Brain (organoid and tissue), 16 donors: ENCODE measurements at places on chromosomes 5 and 9.

GRCh38 chr9:17795744-17796143 is 216.9 kb downstream of the SH3GL2 start:
- DNase-seq: no peak

- DNase-seq: peak; percentile 32
Measured at GRCh38 chr5:115170929-115171510, 1.3 kb upstream of the TRIM36 start.

DNA sequence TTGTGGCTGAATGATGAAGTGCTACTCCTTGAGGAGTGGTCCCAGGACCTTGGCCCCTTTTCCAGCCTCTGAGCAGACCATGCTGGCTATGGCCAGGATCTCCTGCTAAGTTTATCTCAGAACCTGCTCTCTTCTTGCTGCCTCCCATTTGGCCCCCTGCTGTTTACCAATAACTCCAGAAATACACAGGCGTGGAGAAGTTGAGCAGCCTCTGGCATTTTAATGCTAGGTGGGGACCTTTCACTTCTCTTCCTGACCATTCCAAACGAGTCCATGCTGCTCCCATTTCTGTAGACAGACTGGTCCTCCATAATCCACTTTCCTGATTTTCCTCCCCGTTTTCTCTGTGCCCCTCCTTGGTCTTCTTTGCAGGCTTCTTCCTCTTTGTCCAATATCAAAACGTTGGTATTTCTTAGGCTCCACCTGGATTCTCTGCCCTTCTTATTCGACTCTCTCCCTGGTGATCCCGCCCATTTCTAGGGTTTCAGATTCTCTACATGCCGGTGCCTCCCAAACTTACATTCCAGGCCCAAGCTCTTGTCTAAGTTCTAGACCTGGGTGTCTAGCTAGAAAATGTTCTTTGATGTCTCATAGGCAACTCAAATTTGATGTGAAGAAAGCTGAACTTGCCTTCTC is 33.4 kb upstream of the TNFAIP8 start:
- DNase-seq: no peak

DNA sequence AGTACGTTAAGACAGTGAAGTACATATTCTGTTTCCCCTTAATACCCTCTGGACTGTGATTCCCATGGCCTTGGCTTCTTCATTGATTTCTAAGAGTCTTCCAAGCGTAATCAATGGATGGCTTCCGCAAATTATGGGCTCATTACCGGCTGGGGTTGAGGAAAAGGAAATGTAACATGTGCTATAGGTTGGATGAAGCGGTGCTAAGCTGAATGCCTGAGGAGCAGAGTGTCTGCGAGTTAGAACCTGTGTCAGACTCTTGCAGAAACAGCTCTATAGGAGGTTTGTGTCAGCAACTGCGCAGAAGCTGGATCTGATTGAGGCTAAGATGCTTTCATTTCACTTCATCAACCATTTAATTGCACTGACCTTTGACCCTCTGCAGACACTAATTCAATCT is 114.3 kb upstream of the CDH18 start:
- peak; percentile 20 for DNase-seq

GRCh38 chr9:122050167-122050566 is 42.9 kb downstream of the TTLL11 start:
- no peak for DNase-seq

- DNase-seq: no peak
Measured at GRCh38 chr9:110370315-110370714, 32.7 kb upstream of the TXNDC8 start.

- DNase-seq: no peak
Measured at GRCh38 chr5:111582993-111583601, 70.8 kb upstream of the STARD4 start.

DNA sequence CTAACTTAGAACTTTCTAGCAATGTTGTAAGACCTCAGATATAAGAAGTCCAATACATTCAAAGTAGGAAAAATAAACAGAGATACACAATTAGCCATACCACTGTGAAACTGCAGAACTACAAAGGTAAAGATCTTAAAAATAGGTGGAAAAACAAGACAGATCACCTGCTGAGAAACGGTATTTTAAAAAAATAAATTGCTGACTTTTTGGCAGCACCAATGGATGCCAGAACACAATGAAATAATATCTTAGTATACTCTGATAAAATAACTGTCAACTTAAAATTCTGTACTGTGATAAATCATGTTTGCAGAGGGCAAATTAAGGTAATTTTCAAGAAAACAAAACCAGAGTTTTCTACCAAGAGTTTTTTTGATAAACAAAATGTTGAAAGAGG is 138.9 kb downstream of the FBN2 start:
- no peak for DNase-seq

GRCh38 chr9:17342696-17343095 is 207.9 kb downstream of the CNTLN start:
- DNase-seq: peak; percentile 24

- DNase-seq: no peak
Measured at GRCh38 chr9:21047281-21047691, 15.8 kb upstream of the HACD4 start.

GRCh38 chr9:13215791-13216554 is 63.5 kb downstream of the MPDZ start:
- DNase-seq: no peak

- DNase-seq: no peak
Measured at GRCh38 chr5:110917161-110917875, 154.2 kb upstream of the TSLP start.

DNA sequence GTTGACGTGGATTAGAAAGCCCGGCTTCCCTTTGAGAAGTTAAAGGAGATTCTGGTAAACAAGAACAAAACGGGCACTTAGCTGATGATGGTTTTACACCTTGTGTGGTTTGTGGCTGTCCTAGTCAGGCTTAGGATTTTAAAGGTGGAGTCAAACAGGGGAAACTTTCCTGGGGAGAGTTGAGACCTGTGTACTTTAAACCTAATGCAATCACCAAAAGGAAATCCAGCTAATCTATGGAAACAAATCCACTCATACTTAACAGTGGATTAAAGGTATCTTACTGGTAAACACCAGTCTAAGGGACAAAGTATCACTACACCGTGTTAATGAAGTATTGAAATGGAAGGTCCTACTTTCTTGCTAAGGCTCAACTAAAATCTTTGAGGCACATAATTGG is 150.3 kb upstream of the PCA3 start:
- no peak for DNase-seq

GRCh38 chr5:133117166-133117911 is 65.5 kb downstream of the HSPA4 start:
- no peak for DNase-seq

GRCh38 chr9:89469003-89469402 is 28.9 kb downstream of the SEMA4D start:
- DNase-seq: no peak

DNA sequence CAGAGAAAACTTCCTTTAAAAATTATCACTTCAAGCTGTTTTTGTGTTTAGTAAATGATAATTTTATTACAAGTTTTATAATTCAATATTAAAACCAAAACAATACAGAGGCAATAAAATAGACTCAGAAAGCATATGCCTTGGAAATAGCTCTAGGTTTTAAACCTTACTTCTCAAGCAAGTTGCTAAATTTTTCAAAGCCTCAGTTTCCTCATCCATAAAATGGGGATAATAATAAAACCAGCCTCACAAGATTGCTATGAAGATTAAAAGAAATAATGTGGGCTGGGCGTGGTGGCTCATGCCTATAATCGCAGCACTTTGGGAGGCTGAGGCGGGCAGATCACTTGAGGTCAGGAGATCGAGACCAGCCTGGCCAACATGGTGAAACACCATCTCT is 62.8 kb downstream of the TTLL11 start:
- DNase-seq: no peak

GRCh38 chr9:111615928-111616327 is 15.2 kb upstream of the DNAJC25 start:
- no peak for DNase-seq

DNA sequence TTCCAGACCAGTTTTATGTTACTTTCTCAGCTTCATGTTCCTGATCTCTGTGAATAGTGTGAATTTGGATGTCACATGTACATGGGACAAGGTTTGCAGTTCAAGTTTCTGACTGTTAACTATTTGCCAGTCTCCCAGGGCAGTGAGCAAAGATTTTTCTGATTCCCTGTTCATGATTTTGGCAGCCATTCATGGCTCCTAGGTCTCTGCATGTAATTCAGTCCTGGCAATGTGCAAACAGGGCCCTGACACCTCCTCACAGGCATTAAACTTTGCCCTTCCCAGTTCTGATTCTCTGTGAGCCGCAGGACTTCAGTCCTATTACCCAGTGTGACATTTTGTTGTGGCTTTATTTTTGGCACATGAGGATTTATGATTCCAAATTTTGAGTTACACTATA is 349.7 kb downstream of the ARRDC3 start:
- no peak for DNase-seq

DNA sequence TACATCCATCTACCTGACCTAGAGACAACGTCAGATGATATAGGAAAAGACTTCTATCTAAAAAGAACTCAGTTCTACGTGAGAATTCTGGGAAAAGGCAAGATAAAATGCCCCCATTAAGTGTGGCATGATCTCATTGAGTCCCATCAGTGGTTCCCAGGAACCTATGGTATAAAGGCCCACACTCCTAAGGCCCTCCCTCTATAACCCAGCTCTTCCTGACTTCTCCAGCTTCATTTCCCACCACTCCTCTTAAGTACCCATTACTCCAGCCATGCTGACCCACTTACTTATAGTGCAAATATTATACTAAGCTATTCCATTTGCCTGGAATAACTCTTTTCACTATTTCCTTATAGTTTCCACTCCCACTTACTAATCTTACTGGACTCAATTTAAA is 95.4 kb upstream of the NR5A1 start:
- DNase-seq: no peak

- DNase-seq: peak; percentile 30
Measured at GRCh38 chr5:107669096-107670031, 1.4 kb downstream of the EFNA5 start.

DNA sequence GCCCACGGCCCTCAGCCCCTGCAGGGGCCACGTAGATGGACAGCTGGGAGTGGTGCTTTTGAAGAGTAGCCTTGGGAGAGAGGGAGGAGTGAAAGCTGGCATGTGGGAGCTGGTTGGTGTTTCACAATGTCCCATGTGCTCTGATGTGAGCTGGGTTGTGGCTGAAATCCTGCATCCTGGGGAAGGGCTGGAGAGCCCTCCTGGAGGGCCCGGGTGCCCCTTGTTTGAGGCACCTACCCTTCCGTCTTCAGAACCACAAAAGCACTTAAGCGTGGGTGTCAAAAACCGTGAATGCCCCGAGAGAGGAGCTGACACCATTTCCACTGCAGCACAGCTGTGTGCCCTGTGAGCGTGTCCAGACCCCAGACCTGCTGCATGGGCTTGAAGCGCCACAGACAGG is 199.1 kb upstream of the ZNF618 start:
- no peak for DNase-seq

- DNase-seq: no peak
Measured at GRCh38 chr9:21592063-21592338, 109.9 kb upstream of the IFNE start.

GRCh38 chr5:82352146-82352791 is 74.1 kb upstream of the RPS23 start:
- DNase-seq: no peak

GRCh38 chr9:108049026-108049607 is 559.5 kb upstream of the KLF4 start:
- no peak for DNase-seq

GRCh38 chr9:91849694-91850093 is 100.3 kb downstream of the ROR2 start:
- DNase-seq: no peak

DNA sequence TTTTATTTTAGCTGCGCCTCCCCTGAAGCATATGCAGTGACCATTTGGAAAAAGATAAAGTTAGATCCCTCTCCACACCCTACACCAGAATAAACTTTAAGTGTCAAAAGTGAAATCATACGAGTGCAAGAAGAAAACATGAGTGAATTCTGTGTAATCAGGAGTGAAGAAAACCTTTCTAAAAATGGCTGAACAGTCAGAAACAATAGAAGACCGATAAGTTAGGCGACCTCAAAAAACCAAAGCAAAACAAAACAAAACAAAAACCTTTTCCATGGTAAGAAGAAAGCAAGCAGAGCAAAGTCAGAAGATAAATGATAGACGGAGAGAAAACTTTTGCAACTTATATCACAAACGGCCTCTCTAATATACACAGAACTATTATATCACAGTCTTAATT is 16.6 kb upstream of the TSC1 start:
- no peak for DNase-seq

- no peak for DNase-seq
Measured at GRCh38 chr5:125311743-125312142, 565.3 kb upstream of the ZNF608 start.

DNA sequence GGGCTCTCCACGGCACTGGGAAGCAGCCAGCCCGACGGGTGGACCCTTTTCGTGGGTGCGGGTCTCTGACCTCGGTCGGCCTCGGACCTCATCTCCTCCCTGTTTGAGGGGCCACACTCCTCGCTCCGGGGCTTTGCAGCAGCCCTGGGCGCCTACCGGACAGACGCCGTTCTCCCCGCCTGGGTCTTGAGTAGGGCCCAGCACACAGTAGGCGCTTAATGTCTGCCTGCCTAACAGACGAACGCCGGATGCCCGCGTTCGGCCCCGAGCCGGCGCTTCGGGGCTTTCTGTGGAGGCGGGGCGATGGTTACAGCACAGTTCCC is 842 bp upstream of the GTF3C5 start:
- DNase-seq: no peak

GRCh38 chr9:122387536-122387935 is 16.7 kb downstream of the PTGS1 start:
- DNase-seq: no peak

GRCh38 chr9:80144856-80145255 is 573.1 kb downstream of the TLE4 start:
- no peak for DNase-seq

DNA sequence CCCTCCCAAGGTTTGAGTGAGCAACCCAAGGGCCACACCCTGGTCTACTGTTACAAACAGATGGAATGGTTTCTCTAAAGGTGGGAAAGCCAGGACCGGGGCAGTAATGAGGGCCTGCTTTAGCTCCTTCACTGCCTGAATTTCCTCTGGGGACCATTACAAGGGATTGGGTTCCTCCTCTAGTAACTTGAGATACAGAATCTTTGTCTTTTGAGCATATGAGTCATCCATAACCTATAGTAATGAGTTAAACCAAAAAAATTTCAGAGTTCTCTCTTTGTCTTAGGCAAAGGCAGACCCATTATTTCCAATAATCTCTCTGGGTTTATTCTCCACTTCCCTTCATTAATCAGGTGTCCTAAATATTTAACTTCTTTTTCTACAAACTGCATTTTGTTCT is 618.8 kb downstream of the HINT1 start:
- DNase-seq: no peak

DNA sequence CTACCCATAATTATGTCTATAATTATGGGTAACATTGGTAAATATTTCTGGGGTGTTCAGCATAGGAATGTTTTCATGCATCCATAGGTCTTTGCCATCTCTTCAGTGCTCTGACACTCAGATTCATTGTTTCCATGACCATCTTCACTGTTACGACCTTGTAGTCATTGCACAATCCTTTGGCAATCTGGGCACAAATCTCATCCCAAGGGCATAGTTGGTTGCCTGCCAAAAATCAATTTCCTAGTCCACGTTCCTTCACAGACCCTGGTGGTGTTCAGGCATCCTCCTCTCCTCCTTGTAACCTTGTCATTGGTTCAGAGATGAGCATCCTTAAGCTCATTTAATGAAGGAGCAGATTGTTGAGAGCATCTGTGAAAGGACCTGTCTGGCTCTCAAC is 1400.7 kb downstream of the CDH12 start:
- DNase-seq: peak; percentile 40
